Aorta (tissue), 5 donors: ENCODE measurements at places on chromosomes 5 and 9.

- DNase-seq: no peak
Measured at GRCh38 chr5:112413611-112414010, 5.5 kb downstream of the EPB41L4A start.

- no peak for DNase-seq
Measured at GRCh38 chr9:33139421-33140228, 27.5 kb downstream of the B4GALT1 start.

DNA sequence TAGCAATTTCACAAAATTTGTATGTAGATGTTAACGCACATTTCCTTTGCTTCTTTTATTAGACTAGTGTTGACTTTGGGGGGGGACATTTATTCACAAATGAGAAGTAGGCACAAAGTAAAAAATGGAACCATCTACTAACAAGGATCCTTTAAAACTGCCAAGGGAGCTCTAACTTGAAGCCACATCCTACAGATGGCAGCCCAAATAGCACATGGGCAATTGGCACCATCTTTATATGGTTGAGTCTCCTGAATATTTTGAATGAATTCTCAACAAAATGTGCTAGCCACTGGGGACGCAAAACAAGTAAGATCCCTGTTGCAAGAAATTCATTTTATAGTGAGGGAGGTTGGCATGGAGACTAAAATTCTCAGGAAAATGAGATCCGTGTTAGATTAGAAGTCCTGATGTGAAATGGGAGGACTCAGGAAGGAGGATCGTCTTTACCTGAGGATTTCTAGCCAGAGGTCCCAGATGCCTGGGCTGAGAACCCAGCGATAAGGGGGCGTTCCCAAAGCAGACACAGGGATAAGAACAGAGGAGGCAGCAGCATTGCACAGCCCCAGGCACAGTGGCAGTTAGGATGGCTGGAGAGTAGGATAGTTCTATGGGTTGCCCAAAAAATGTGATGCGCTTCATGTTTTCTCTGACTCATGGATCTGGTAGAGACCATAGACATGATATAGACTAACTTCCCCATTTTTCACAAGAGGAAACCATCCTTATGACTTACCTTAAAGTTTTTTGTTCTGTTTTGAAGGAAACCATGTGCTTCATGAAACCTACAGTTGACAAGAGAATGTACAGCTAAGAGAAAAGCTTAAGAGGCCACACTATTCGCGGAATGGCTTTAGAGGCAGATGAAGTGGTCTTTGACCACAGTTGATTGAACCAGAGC, 37.4 kb downstream of the C9orf152 start:
- DNase-seq: no peak

DNA sequence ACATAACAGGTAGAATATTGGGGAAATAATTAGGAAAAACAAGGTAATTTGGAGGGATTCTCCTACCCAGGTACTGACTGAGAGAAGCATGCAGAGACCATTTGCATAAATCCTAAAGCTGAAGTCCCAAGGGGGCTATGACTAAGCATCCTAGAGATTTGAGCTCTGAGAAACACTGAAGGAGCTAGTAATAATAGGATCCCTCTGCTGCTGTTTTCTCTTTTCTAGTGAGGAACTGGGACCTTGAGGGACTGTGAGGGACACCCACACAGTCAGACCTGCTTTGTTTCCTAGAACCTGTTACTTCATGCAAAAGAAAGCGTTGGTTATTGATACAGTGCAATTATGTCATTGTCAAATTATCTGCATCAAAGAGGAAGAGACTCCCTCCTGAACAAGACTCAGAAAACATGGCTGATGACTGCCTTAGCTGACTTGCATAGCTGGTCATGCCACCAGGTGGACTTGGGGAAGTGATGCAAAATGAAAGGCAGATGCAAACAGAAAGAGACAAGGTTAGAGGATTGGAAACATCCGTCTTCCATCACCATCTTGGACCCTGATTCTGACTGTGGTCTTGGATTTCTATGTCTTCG, 335.4 kb downstream of the NTRK2 start:
- no peak for DNase-seq

GRCh38 chr5:161498531-161498930, 48.0 kb downstream of the GABRB2 start:
- DNase-seq: no peak

DNA sequence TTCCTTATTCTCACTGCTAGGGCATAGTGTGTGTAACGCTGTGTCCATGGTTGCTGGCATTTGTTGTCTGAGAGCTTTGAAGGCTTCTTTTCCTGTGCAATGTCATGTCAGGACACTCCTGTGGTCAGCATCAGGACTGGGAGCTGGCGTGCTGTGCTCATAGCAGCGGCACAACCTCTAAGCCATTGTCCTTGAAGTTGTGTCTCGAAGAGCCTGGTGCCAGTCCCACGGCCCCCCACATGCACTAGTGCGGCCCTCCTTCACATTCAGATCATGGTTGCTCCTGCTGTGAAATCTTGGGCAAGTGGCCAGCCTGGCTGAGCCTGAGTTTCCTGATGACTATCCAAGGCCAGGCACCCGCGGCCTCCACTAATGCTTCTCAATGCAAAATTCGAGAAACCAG, 32.4 kb downstream of the PDZD2 start:
- DNase-seq: no peak

DNA sequence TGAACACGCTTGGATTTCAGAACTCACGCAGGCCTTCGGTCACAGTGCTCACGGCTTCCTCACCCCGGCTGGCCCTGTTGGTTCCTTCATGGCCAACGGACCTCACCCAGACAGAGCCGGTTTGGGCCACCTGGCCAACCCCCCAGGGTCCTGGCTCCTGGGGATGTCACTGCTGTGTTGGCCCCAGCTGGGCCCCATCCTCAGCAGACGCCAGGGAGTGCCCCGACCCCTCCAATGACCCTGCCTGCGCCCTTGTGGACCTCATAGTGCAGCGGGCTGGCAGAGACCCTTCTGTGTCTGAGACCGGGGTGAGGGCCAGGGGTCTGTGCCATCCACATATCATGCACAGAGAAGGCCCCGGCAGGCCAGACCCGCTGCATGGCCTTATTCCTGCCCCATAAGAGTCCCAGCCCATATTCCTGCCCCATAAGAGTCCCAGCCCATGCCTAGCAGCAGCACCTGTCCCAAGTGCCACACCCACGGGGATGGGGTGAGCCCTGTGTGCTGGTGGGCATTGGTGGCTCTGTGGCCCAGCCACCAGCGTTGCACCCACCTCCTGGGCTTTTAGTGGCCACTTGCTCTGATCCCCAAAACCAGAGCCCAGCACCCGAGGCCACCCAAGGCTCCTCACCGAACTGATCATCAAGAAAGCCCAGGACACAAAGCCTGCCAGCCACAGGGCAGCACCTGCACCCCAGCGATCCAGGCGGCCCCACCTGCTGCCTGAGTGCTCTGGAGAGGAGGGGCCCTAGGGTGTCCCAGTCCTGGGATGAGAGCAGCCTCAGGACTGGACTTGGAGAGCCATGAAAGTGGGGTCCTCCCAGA, 1.3 kb upstream of the LPCAT1 start:
- DNase-seq: peak; percentile 69

GRCh38 chr5:886036-886435, 6.6 kb downstream of the BRD9 start:
- DNase-seq: no peak
